ENCODE measurements at places on chromosomes 11 and 22.

DNA sequence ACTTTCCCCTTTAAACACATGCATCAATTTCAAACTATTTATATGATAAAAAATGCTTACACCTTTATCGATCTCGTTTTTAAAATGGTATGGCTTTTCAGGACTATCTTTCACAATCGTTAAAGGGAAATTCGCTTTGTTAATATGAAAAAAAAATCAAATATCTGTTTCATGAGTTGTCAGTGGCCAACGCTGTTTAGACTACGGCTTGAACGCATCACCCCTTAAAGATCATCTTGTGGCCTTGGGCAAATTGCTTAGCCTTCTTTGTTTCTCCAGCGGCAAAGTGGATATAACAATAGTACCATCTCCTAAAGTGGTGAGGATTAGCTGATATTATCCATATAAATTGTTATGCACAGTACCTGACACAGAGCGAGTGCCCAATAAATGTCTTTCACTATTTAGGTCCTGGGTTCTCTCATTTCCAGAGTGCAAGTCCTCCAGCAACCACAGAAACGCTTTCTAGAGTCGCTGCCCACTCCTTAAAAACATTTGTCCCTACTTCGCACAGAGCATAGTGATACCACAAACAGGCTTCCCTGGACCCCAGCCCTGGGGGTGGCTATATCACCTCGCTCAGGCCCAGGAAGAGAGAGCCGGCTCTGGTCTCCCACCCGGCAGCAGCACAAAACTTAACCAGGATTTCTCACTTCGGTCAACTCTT is 904 bp downstream of the SLC35F2 start:
- peak; percentile 22 for DNase-seq

DNA sequence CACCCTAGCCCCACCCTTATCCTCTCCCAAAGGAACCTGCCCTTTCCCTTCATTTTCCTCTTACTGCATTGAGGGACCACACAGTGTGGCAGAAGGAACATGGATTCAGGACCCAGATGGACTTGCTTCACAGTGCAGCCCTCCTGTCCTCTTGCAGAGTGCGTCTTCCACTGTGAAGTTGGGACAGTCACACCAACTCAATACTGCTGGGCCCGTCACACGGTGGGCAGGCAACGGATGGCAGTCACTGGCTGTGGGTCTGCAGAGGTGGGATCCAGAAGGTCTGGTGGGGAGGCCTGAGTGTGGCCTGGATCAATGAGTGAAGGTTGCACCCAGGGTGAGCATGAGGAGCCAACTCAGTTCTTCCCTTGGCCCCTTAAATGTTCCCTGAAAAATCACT is 129.9 kb upstream of the B3GAT1 start:
- DNase-seq, result no peak

- peak; percentile 69 for DNase-seq
Measured at GRCh38 chr11:105229257-105229656, 89.7 kb upstream of the CARD18 start.

DNA sequence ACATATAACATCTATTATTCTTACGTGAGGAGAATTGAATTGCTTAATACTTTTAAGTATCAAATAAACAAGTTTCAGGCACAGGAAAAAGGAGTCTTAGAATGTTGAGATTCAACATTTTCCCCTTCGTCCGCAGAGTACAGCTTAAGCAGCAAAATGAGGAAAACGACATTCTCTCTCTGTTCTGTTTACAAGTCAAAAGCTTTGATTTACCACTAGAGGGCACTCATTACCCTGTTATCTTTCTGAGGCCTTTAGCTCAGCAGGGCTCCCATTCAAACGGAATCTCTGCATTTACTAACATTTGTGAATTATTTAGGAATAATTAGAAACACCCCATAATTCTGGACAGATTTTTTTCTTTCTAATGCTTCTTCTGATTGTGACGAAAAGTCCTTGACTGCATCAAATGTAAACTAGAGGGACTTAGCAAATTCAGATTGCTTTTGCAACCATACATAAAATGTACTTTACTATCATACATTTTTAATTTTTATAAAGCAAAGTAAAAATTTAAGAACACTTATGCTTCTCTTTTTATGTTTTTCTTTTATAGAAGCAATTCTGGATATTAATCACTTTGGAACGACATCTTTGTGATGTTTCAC is 75.0 kb downstream of the JRKL start:
- peak; percentile 90 for DNase-seq

GRCh38 chr11:96188243-96189006 is 154.6 kb downstream of the MAML2 start:
- peak; percentile 48 for DNase-seq

- no peak for DNase-seq
Measured at GRCh38 chr22:20395907-20396287, 1.9 kb downstream of the ZNF74 start.

GRCh38 chr11:68581439-68581838 is 102.9 kb upstream of the GAL start:
- no peak for DNase-seq

- no peak for DNase-seq
Measured at GRCh38 chr11:111049131-111049530, 196.4 kb upstream of the POU2AF2 start.

DNA sequence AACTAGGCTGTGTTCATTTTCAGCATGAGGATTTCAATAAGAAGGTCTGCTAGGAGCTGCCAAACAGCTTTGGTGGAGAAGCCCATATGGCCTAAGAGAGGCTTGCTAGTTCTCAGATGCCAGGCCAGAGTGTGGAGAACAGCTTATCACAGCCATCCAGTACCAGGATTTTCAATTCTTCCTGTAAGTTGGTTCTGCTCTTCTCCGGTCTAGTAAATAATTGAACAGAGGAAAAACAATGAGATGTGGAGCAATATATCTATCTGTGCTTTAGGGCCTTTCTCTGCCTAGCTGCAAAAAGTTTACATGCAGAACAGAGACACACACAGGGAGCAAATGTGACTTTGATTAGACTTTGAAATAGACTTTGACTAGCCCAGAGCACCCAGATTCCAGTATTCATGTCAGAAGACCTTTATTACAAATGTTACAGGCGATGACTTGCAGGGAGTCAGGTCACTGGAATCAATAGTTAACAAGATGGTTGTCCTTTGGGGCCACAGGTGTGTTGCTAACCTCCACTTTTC is 19.8 kb upstream of the PPP2R1B start:
- DNase-seq, result no peak

- DNase-seq, result no peak
Measured at GRCh38 chr11:65609229-65609628, 4.8 kb downstream of the MAP3K11 start.

DNA sequence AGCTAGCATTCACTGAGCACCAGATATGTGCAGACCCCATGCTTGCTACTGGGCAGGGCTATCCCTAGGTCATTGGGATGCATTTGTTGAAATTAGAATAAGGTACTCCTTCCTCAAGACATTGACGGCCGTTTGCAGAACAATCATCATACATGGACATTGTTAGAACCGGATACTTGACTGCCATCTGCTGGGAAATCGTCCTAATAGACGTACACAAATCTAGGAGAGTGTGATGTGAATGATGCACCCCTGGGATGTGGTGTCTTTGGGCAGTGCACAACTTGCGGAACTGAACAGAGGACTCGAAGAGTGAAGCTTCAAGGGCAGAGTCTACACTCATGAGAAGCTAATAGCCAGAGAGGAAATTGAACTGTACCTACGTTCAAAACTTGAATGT is 35.9 kb downstream of the MYO18B start:
- DNase-seq, result peak; percentile 76

DNA sequence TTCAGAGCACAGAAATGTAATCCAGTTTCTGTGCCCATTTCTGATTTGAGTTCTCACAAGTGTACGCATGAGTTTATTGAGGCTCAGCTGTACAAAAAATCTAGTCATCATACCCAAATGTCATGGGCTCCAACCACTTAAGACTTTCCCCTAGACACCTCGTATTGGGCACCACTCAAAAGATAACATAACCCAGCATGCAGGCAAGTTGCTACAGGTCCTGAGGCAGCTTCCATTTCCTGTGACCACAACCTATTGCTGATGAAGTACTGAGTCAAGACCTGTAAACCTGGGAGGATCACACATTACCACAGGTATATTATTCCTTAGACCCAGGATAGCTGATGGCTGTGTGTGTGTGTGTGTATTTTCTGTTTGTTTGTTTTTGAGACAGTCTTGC is 95.2 kb downstream of the MRTFA start:
- no peak for DNase-seq

DNA sequence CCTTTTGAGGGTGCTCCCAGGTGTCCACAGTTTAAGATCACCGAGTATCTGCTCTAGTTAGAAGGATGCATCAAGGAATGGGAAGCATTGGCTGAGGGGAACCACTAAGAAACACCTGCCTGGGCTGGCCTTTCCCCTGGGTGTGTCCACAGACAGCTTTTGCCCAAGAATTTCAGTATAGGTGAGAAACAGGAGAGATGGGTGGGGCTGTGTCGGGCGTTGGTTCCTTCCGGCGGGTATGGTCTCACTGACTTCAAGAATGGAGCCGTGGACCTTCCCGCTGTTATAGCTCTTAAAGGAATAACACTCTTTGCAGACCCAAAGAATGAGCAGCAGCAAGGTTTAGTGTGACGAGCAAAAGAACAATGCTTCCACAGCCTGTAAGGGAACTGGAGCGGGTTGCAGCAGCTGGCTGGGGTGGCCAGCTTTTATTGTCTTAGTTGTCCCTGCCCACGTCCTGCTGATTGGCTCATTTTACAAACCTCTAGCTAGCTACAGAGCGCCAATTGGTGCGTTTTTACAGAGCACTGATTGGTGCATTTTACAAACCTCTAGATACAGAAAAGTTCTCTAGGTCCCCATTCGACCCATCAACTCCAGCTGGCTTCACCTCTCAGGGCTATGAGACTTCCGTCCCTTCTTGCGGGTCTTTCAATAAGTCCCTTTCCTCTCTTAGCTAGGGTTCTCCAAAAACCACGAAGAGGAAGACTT is 2.4 kb downstream of the FADS1 start:
- peak; percentile 67 for DNase-seq

GRCh38 chr11:74462631-74463030 is 4.7 kb downstream of the KCNE3 start:
- no peak for DNase-seq

GRCh38 chr11:122179961-122180834 is 64.2 kb upstream of the BLID start:
- DNase-seq, result peak; percentile 91

- DNase-seq, result no peak
Measured at GRCh38 chr11:69653406-69653960, 12.5 kb downstream of the CCND1 start.

DNA sequence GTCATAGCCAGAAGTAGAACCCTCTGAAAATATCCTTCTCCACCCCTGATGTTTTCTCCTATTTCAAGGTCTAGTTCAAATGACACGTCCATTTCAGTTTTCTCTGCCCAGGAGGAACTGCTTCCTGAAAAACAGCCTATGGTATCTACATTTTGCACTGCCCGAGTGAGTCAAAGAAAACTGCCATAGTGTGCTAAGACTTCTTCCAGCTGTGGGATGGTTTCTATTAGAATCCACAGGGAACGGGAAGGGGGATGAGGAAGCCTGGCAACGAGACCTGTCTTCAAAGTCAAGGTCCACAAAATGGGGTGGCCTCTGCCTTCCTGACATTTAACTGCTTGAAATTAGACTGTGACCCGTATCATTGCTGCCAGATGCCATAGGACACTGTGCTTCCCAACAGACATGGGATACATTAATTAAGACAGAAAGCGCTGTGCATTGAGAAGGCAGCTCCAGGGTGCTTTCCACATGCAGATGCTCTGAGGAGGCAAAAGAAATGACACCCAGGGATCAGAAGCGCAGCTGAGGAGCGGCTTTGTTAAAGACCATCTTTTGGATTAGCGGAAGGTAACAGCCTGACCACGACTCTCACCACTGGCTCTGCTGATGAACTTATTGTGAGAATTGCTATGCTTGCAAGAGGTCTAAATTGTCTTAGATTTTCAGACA is 39.4 kb upstream of the NUP50 start:
- DNase-seq, result no peak

GRCh38 chr22:50461979-50462540 is 12.8 kb downstream of the SBF1 start:
- no peak for DNase-seq

GRCh38 chr11:13321431-13321830 is 43.8 kb downstream of the BMAL1 start:
- DNase-seq, result no peak

DNA sequence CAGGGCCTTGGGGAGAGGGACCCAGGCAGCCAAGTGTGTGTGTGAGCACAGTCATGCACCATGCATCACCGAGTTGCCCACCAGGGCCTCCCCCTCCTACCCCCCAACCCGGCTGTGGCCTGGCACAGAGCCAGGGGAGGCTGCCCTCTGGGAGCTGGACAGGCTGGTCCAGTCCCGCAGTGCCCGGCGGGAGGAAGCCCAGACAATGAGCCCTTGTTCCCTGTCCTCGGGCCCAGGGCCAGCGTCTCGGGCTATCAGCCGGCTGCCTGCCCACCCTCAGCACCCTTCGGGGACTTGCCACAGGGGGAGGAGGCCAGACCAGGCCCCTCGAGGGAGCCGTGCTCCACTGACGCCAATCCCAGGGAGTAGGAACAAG is 4.5 kb downstream of the LRRC75B start:
- DNase-seq, result no peak

DNA sequence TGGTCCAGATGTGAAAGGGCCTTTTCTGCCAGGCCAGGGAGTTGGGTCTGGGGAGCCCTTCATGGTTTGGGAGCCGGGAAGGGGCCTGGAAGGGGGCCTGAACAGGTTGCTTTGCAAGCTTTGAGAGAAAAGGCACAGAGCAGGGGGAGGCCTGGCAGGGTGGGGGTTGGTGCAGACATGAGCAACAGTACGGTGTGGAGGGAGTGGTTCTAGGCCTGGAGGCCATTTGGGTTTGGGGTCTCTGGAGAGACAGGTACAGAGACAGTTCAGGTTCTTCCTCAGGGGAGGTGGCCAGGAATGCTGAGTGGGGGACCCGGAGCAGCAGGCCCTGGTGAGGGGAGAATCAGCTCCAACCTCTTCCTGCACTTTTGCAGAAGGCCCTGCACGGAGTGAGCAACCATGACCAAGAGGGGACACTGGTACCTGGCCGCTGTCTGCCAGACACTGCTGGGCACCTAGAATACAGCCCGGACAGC is 1.4 kb downstream of the KDELR3 start:
- DNase-seq, result no peak

Data from choroid plexus epithelial cell (primary cell).